ENCODE measurements at places on chromosomes 12 and 14.

GRCh38 chr12:47755655-47756562, 2.8 kb downstream of the RAPGEF3 start:
- DNase-seq: no peak

DNA sequence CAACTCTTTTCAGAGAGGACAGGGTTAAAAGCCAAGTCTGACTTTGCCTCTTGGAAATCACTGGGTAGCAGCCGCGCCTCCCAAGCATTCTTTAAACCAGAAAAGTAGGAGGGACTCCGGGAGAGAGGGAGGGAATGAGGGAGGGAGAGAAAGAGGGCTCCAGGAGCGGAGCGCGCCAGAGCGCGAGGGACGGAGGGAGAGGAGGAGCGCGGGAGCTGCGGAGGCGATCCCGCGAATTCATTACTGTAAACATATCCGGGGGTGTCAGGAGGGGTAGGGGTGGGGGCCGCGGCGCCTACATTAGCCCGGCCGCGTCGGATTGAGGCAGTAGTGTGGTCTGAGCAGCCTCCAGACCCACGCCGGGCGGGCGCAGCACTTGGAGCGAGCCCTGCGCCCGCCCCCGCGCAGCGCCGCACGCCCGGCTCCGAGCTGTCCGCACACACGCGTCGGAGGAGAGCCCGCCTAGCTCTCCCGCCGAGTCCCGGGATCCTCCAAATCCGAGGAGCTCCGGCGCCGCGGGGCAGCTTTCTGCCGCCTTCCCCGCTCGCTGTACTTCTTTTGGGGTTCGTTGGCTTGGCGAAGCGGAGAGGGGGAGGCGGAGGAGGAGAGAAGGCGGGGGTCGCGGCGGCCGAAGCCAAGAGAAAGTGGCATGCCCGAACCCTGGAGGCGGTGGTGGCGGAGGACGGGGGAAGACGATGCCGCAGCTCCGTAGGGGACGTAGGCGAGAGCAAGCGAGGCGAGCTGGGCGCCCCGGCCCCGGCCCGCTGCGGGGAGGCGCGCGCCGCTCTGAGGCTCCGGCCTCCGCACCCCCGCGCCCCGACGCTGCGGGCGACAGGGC, 3.3 kb downstream of the FLRT2 start:
- DNase-seq: peak; percentile 92

DNA sequence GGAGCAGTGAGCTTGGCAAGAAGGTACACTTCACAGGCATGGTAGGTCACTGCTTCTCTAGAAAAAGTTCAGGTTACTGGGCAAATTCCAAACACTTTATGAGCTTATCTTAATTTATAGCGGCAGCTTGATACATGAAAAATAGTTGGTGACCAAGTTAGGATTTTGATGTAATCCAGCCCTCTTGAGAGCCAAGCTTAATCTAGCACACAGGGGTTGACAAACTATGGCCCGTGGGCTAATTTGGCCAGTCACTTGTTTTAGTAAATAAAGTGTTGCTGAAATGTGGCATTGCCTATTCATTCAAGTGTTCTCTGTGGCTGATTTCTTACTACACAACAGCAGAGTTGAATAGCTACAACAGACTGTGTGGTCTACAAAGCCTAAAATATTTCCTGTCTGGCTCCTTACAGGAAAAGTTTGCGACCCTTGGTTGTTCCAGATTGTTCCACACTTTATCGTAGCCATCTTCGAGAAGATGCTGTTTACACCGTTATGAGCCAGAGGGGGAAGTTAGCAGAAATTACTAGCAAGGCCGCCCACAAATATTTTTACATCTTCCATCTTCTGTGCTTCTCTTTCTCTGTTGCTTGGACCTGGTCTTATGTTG, 120.9 kb downstream of the DAAM1 start:
- DNase-seq: no peak

- peak; percentile 14 for DNase-seq
Measured at GRCh38 chr12:86710109-86710508, 453.9 kb upstream of the MGAT4C start.

GRCh38 chr14:38505221-38505972, 249.5 kb upstream of the CLEC14A start:
- DNase-seq: peak; percentile 15

DNA sequence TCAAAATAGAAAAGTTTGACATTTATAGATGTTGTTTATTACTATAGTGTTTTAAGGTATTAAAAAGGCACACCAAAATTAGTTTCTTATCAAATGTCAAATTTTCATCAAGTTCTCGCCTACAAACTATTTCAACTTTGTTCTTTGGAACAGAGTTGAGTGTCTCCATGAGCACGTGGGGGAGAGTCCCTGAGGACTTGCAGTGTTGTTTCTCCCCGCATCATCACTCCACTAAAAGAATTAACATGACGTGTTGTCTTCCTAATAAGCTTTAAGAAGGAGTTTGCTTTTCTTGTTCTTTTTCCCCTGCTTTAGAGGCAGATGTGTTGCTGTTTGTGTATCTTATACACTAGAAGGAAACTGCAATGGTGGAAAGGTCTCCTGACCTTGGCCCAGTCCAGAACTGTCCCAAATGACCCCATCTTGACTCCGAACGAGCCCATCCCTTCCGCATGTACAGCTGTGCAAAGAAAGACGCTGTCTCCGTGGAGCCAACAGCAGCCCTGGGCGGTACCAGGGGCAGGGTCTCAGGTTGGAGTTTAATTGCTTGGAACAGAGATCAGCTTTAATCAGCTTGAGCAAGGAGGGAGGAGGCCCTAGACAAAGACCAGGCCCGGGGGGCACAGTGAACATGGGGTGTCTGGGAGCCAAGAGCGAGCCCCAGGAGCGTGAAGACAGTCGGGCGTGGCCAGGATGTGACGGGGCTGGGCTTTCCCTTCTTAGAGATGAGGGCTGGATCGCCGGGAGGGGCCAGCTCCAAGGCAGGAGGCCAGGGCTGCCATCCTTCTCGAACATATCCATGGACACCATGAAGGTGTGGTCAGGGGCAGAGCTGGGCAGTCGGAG, 215.4 kb upstream of the RTL1 start:
- no peak for DNase-seq

GRCh38 chr14:36268121-36268520, 52.3 kb downstream of the MBIP start:
- DNase-seq: no peak

All from fibroblast of skin of right biceps (primary cell).